ENCODE measurements at places on chromosomes 2 and 18.

DNA sequence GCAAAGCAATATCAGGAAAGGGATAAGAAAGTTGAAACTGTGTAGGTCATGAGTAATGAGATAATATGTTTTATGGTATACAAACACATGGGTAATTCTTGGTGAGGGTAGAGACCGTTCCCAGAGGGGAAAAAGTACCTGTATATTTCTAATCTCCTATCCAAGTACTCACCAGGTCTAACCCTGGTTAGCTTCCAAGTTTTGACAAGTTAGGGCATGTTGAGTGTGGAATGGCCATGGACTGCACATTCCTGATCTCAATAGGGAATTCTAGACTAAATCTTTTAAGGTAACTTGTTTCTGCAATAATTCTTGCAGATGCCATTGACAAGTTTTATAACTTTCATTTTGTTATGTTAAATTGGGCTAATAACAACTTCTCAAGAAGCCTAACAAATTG lies 216.6 kb downstream of the SPAG16 start:
- no peak for DNase-seq

DNA sequence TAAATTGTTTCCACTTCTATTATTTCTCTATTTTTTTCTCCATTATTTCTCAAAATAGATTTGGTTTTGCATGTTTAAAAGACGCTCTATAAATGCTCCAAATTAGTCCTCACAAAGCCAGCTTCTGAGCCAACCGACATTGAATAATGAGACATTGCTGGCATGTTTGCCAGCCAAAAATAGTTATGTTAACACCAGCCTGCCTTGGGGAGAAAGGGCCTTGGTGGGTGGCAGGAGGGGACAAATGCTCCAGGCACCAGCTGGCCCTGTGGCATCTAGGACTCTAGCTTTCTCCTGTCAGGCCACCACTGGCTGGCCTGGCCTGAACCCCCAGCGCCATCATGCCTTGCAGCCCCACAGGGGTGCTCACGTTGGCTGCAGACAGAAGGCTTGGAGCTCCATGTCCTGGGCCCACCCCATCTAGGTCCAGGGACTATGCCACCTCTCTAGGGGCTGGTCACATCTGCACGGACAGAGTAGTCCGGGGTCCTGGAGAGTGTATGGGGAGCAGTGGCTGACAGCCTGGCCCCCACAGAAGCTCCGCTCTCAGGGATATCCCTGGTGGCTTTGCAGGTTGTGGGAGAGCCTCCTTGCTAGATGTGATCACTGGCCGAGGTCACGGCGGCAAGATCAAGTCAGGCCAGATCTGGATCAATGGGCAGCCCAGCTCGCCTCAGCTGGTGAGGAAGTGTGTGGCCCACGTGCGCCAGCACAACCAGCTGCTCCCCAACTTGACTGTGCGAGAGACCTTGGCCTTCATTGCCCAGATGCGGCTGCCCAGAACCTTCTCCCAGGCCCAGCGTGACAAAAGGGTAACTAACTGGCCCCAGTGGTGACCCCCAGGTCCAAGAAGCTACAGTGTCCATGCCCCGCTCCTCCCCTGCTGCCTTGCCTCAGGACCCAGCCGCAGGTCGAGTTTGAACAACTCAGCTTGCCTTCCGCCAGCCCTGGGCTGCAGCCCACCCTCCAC lies 12.5 kb downstream of the ABCG8 start:
- no peak for DNase-seq

GRCh38 chr2:8078705-8079104 lies 603.2 kb upstream of the ID2 start:
- DNase-seq = no peak

DNA sequence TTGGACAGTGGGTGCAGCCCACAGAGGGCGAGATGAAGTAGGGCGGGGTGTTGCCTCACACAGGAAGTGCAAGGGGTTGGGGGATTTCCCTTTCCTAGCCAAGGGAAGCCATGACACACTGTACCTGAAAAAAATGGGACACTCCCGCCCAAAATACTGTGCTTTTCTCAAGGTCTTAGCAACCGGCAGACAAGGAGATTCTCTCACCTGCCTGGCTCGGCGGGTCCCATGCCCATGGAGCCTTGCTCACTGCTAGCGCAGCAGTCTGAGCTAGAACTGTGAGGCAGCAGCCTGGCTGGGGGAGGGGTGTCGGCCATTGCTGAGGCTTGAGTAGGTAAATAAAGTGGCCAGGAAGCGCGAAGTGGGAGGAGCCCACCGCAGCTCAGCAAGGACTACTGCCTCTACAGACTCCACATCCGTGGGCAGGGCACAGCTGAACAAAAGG lies 244.7 kb downstream of the NBAS start:
- no peak for DNase-seq

- no peak for DNase-seq
Measured at GRCh38 chr18:11517704-11518103, 91.7 kb upstream of the SLC35G4 start.

DNA sequence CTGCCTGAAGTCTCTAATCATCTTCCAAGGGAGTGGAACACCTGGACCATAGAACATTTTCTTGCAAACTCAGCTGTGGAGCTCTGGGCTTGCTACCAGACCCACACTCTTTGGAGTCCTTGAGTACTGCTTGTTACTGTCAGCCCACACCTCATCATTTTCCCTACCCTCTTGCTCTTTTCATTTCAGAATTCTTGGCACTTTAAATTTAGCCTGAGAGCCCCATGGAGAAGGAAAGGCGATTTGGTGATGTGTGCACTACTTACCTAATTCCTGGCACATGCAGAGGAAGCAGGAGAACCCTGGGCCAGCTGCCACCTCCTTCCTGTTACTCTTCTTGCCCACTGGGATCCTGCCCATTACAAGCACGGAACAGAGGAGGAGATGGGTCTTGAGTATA lies 31.7 kb downstream of the TMEM178A start:
- DNase-seq = no peak

GRCh38 chr2:163953390-163953907 lies 217.6 kb upstream of the FIGN start:
- DNase-seq = no peak

DNA sequence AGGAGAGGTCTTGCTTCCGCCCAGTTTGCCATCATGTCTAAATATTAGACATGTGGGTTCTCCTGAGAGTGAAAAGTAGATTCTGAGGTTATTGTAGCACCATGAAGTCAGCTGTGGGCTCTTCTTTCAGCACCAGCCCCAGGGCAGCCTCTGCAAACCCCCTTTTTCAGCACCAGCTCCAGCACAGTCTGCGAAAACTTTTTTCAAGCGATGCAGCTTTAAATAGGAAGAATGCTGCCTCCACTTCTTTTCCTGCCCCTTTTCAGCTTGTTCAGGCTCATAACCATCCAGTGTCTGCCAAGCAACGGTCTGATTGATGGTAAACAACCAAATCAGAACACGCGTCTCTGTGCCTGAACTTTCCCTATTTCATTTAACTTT lies at the start of gene COL5A2:
TSS of gene COL5A2 (minus strand) at position 192 of the 381 bp plus-strand sequence. CDS start at position 35, 157 bp downstream.
- no peak for DNase-seq

DNA sequence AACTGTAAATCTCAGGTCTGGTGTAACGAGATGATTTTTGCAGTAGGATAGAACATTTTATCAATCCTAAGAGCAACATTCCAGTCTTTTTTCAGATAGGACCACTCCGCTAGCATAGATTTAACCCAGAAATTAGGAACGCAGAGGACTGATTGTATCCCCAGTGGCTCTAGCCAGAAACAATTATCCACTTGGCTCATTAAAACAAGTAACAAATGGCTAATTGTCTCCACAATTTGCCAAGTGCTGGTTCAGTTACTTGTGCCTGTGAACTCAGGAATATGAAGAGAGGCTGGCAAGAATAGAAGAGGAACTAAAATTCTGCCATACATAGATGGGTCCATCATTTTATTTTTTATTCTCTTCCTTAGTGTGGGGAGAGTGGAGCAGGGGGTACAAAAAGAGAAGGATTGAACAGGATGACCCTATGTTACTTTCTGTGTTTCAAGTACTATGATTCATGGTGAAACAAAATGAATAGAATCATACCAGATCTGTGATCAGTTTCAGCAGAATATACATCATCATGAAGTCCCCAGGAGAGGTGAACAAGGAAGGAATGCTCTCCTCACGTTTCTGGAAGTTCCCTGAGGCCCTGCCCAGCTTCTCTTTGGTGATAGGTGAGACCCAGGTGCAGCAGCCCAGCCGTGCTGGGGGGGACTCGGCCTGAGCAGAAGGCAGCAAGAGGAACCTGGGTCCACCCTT lies 121.6 kb downstream of the ARL4C start:
- DNase-seq = no peak

- no peak for DNase-seq
Measured at GRCh38 chr2:23940718-23941620, 706 bp downstream of the UBXN2A start.

DNA sequence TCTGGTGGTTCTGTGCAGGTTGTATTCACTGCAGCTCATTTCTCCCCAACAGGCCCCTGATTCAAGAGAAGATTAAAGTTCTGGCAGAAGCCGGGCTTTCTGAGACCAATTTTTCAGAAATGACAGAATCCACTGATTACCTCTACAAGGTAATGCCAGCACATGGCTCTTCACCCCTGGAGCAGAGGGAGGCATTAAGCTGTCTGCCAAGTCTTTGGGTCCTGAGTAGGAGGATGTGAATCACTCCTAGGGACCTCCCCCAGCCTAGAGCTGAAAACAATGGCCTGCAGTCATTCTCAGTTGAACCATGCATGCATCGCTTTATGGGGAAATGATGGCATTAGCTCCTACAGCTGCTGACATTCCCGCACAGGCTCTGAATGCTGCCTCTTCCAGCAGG lies 20.5 kb upstream of the RPL37A start:
- DNase-seq = no peak

GRCh38 chr2:100880036-100880435 lies 60.1 kb downstream of the NPAS2 start:
- no peak for DNase-seq

- no peak for DNase-seq
Measured at GRCh38 chr2:241545106-241545505, 13.4 kb upstream of the BOK start.

DNA sequence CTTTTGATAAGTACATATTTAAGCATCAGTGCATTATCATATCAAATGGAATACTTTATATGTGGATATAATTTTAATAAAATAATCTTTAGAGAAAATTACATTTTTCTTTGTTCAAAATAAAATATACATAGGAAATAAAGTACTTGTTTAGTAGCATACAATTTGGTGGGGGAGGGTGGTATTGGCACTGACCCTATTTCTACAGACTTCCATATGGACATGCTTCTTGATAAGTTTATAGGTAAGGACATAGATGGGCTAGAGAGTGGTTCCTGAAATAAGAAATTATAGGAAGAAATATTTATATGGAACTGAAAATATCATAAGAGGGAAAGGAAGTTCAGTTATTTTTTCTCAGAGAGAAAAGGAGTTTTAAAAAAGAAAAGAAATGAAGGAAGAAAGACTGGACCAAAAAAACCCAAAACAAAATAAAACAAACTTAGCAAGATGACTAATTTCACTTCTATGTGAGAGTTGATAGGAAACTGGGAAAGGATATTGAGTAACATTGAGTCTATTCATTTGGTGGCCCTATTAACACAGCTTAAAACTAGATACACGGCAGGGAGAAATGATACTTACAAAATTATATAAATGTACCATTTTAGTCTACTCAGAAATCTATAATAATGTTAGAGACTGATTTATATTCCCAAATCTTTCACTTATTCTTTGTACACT lies 505.9 kb downstream of the ERBB4 start:
- DNase-seq = no peak

GRCh38 chr18:55400590-55401541 lies 187.1 kb downstream of the TCF4 start:
- DNase-seq = no peak

- no peak for DNase-seq
Measured at GRCh38 chr2:231565887-231566594, 26.6 kb upstream of the TEX44 start.

DNA sequence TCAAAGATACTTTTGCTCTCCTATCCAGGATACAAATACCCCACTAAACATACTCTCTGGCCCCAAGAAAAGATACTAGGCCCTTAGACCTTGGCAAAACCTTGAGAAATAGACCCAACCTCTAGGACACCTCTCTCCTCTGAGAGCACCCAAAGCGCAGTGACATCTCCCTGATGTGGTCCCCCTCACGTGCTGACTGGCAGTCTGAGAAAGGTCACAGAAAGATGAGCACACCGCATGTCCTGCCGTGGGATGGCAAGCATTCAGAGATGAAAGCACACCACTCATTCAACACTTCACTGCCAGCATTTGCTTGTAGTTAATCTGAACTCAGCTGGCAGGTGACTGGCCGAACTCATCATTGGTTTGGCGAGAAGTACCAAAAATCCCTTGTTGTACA lies 6.1 kb upstream of the TBC1D8 start:
- no peak for DNase-seq

DNA sequence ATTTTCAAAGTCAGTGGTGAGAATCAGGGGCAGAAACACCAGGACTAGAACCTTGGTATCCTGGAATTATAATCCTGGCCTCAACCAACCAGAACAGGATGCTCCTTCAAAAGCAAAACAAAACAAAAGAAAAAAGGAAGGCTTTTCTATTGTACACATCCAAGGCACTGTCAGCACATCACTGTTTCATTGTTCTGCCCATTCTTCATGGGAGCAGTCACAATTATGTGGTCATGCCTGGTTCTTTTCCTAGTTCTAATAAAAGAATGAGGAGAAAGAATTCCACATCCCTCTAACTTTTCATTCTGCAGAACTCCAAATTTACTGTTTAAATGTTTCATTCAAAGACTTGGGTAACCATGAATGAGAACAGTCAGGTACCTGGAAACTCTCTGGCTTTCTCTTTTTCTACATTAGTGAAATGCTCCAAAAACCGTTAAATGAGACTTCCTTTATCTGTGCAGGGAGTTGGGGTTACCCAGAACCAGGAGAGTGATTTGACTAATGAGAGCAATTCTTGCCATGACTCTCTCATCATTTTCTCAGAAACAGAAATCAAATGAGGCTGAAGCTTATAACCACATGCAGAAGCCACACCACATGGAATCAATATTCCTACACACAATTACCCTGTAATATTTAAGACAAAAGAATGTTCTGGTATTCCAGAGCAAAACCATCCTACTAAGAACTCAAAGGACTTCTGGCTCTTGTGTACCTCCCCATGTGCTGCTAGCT lies 110.9 kb upstream of the CCDC150 start:
- DNase-seq = no peak

Data from NCI-H1092 (cell line).